ENCODE measurements at places on chromosomes 16 and 17.

GRCh38 chr17:31144428-31144827 lies 49.7 kb downstream of the NF1 start:
- DNase-seq: no peak

DNA sequence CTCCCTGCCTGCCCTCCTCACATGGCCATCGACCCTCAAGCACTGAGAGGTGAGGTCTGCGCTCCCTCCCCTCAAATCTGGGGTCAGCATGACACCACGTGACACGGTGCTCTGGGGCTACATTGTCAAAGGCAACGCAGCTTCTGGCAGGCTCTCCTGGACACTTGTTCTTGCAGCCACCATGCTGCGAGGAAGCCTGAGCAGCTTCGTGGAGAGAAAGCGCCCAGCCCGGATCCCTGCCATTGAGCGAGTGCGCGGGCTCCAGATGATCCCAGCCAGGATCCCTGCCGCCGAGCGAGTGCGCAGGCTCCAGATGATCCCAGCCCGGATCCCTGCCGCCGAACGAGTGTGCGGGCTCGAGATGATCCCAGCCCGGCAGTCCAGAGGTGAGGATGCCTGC lies 70.9 kb upstream of the METRNL start:
- no peak for DNase-seq

- DNase-seq: no peak
Measured at GRCh38 chr17:60087882-60088669, 9.4 kb upstream of the HEATR6 start.

- DNase-seq: no peak
Measured at GRCh38 chr16:25834101-25834500, 142.3 kb downstream of the HS3ST4 start.

DNA sequence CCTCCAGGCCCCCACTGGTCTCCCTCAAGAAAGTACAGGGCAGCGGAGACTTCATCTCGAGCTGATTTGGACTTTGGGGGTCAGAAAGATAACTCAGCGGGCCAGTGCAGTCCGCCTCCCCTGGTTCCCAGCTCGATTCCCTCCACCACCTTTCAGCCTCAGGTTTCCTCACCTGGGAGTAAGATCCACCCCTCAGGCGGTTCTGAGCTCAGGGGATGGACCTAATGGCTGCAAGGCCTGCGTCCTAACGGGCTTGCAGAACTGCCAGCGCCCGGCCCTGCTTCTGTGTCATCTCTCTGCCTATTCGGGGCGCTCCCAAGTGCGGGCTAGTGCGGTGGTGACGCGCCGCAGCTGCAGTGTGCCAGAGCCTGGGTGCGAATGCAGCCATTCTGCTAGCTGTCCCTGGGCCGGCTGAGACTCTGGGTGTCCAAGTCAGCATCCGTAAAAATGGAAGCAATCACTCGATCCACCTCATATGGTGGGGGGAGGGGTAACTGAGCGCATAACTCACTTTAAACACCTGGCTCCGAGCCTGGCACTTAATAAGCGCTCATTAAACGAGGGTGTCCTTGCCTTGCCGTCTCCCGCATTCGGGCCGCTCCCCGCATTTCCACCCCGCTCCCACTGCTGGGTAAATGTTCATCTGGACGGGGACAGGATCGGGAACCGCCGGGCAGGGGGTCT lies 129.6 kb upstream of the LHX1 start:
- no peak for DNase-seq

DNA sequence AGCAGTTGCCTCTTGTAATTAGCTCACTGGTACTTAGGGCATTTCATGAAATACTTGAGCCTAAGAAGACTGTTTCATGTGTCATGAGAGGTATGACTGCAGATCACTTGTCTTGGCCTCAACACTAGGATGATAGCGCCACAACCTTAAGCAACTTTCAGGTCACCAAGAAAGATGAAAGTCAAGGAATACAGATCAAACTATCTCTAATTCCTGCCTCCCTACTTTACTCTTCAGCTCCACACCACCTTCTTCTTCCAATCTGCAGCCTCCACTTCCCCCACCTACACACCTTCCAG lies 28.0 kb downstream of the GNA13 start:
- no peak for DNase-seq

DNA sequence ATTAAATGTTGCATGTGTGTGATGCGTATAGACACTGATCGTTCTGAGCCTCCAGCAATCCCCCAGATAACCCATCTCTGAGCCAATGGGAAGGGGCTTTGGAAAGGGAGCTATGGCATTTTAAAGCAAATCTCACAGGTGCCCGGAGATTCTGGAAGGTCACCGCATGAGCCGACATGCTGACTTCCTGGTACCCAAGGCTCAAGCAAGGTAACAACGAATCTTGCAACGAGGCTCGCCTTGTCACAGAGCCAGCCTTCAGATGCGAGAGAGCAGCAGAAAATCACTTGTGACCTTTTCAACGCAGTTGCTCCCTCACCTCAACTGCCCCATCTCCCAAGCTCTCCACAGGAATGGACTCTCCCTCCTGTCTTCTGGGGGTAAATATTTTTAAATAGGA lies 154.8 kb upstream of the CDH5 start:
- DNase-seq: no peak
